Cortex of kidney (tissue), 1 donor: ENCODE measurements at places on chromosomes 11 and 22.

DNA sequence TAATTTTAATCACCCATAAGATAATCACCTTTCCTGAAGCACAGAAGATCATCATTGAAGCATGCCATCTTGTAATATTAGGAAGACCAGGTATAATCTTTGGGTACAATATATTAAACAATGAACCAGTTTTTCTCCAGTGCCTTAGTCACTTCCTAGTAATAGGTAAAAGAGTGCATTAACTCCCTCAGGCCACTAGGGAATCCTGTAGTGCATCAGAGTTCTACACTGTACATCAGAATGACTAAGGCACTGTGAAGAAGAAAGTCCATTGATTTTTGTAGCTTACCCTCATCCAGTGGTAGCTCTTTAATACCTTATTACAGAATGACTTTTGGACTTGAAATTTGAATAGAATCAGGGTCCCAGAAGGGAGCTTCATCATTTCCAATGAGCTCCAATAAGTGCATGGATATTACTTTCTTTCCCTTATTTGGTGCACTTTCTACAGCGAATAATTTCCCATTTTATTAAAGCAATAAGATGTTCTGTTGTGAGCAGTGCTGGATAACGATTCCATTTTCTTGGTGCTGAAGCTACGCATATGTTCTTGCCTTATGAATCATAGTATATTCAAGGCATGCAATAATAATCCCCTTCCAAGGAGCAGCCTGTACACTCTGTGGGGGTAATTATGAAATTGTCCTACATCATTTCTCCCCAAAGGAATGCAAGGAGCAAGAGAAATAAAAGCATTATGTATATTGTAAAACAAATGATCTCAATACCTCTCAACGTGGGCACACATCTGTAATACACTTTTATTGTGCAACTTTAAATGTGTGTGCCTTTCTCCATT, 4.7 kb downstream of the C11orf87 start:
- DNase-seq = no peak

- no peak for DNase-seq
These were observed 225.8 kb downstream of the ETS1 start for GRCh38 chr11:128361451-128362020.

DNA sequence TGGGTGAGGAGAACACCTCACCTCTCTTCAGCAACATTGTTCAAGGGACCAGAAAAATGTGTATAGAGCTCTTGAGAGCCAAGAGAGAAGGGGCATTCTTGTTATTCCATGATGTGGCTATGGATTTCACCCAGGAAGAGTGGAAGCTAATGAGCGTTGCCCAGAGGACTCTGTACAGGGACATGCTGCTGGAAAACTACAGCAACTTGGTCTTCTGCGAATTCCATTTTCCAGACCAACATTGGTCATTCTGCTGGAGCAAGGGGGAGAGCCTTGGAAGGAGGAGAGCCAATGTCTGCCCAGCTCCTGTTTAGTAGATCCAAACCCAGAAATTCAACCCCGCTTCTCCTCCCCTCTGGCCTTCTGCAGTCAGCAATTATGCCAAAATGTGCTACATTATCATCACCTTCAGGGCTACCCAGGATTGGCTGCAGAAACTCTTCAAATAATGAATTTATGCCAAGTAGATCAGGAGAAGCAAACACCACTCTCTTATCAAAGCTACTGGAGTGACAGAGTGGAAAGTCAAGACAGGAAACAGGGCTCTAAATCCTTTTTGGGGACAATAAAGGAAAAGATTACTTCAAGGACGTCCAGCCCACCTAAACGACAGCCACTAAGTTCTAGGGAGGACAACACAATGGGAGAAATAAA, 707.5 kb upstream of the LUZP2 start:
- no peak for DNase-seq

DNA sequence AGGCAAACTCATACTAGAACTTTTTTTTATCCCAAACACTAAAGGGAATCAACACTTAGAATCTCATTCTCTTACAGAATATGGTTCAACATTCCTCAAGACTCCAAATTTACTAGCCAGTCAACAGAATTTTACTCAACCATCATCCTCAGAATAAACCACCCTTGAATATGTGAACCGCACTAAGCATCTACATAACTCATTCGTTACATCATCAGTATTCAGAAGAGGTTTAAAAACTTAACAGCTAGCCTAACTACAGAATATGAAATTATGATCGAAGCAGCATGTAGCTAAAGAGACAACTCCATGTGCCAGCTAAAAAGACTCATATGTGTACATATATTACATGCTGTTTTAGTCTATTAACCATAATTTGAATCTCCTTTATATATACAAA, 47.9 kb downstream of the CLDN25 start:
- no peak for DNase-seq

DNA sequence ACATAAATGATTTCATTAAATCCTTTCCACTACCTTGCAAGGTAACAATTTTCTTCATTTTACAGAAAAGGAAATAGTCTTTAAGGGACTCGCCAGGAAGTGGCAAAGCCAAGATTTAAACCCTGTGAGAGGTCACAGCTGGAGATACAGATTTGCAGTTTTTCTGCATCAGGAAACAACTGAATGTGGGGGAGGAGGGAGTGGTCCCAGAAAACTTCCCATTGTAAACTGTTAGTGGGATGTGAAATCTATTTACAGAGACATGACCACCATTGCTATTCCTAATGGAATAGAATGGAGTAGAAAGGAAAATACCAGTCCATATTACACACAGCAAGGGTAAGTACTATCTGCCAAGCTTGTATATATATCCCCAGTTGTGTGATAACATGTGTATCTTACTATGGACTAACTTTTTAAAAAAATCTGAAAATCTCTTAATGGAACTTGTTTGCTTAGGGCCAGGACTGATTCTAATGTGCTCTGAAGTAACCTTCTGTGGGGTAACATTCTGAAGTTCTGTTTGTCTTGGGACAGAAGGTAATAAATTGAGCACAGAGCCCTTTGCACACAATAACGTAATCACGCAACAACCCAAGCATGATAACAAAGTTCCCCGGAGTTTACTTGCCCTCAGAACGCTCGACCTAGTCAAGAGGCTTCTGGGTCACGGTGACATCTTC, 10.9 kb upstream of the TSKU start:
- no peak for DNase-seq

GRCh38 chr11:45374130-45374529, 88.0 kb upstream of the SYT13 start:
- no peak for DNase-seq

GRCh38 chr22:44023404-44024287, 456 bp upstream of the PARVB start:
- DNase-seq = no peak

DNA sequence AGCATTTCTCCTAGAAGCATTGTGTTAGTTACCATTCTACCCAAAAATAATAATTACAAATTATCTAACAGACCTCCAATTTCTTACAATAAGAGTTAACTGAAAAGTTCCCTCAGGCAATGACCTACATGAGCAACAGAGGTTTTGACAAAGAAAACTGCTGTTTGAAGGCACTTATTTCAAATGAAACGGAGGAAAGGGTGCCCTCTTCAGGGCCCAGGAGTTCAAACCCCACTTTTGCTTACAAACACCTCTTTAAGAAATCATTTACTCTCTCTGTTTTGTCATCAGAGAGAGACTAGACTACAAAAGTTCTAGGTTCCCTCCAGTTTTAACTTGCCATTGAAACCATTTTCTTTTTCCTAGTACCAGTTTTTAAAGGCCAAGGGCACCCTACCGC, 56.7 kb downstream of the AMBRA1 start:
- DNase-seq = no peak

- no peak for DNase-seq
These were observed 266.2 kb upstream of the PLET1 start for GRCh38 chr11:112526699-112527416.

DNA sequence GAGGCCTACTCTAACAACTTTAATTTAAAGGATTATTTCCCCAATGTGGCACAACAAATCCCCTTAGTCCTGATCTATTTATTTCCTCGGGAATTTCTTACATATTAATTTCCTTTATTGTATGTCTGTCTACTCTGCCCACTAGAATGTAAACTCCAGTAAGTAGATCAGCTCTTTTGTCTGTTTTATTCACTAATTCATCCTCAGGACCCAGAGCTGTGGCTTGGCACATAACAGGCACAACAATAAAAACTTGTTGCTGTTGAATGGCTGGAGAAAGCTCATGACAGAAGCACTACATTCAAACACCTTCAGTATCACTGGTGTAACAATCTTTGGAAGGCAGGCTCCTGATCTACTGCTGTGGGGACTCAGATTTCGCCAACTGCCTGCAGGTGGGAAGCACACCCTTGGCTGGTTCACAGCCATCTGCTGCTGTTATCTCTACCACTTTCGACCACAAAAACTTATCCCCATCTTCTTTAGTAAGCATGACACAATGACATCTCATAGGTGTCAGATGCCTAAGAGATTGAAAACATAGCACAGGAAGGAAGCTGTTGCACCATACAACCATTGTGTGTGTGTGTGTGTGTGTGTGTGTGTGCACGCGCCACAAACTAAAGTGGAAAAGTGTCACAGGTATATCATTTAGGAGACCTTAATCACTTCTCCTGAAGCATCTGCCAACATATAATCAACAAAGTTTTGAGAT, 11.9 kb downstream of the HIRA start:
- DNase-seq = no peak

- no peak for DNase-seq
These were observed 26.3 kb downstream of the MEI1 start for GRCh38 chr22:41725510-41726110.

DNA sequence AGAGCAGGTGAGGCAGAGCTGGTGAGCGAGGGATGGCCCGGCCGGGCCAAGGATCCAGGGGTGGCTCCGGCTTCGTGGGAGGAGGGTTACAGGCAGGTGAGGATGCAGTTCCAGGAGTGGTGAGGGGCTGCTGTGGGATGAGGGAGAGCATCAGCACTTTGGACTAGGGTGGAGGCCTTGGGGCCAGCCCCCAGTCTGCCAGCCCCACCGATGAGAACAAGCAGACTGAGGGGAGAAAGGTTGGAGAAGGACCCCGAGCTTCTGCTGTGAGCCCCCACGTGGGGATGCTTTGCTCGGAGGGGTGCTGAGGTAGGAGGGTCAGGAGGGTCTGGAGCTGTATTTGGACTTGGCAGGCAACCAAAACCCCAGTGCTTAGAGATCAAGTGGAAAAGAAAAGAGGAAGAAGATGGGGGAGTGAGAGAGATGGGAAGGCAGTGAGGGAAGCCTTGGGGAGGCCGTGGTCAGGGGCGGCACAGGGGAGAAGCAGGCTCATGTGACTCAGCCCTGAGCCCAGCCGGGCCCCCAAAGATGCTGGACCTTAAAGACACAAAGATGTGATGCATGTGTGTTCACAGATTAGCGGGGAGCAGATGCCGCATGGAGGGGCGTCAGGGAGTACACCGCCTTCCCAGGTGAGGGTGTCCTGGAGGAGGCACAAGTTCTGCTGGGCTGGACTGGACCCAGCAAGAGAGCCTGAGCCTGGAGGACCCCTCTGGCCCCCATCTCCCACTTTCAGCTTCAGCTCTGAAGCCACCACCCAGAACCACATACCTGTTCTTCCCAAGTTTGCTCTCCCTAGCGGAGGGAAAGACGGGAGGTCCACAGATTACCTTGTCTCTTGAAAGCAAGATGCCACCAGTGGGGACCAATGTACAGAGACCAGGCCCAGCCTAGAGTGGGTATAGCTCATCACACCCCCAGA, 91.3 kb downstream of the CDKN1C start:
- no peak for DNase-seq

DNA sequence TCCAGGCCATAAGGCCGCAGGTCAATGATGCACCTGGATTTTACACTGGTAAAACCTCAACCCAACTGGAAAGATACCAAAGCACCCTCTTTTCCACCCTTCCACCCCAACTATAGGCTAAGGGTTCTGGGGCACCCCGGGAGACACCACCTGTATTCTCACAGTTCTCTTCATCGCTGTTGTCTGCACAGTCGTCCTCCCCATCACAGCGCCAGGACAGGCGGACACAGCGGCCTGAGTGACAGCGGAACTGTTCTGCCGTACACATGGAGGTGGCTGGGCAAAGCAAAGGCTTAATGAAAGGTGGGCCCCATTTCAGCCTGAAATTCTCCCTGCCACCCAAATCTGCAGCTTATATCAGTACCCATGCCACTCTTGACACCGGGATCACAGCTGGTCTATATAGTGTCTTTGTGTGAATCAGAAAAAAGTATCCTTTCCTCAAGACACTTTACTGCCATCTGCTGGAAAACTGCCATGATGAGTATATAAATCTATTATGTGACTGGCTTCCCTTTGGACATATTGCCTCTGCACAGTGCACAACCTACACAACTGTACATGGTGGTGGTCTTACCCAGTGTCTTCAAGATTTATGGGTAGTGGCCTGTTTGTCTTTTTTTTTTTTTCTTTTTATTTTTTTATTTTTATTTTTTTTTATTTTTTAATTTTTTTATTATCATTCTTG, 21.5 kb downstream of the LRP4 start:
- no peak for DNase-seq

DNA sequence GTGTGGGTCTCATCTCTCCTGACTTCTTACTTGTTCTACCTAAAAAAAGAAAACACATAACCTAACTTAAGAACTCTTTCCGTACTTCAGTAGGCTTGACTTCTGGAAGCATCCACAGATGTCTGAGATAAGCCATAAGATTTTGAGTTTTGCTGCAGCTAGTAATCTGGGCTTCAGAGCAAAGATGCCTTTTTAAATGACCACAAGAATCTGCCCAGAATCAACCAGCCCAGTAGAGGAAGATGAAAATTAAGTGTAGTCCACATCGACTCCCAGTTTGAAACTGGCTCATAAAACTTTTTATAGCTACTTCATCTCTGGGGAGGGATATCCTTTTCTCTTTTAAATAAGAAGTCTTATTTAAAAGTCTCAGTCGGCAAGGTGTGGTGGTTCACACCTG, 10.7 kb downstream of the DENND5A start:
- no peak for DNase-seq

- no peak for DNase-seq
These were observed 68.0 kb downstream of the ZBTB44 start for GRCh38 chr11:130246738-130247137.

- DNase-seq = no peak
These were observed 34.9 kb downstream of the OR10A6 start for GRCh38 chr11:7896009-7896785.

DNA sequence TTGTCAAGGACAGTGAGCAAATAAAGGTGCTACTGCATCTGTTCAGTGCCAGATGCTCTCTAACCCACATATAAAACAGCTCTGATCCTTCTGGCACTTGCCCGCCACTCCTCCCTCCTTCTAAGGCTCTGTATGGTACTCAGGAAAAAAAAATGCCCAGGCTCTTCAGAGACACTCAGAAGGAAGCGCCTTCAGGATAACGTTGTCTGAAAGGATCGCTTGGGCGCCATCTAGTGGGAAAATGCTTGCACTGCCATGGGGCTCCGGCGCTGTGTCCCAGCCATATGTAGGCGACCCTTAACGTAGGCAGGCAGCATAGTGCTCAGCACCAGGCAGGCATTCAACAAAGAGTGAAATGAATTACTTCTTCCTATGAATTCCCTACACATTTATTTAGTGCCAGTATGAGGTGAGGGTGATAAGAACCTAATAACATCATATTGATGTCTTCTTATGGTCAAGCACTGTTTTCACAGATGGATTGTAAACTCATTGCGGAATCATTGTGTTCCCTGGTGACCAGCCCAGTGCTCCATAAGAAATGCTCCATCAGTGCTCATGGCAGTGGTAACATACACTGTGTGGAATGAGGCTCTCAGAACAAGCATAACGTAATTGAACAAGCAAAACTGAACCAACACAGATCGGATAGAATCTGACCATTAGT, 39.6 kb downstream of the PAMR1 start:
- no peak for DNase-seq

- no peak for DNase-seq
These were observed 126.0 kb downstream of the SYN3 start for GRCh38 chr22:32932176-32932575.

GRCh38 chr11:8241373-8242117, 22.1 kb downstream of the LMO1 start:
- no peak for DNase-seq

GRCh38 chr22:41525450-41526225, 18.6 kb downstream of the POLR3H start:
- no peak for DNase-seq
